ENCODE measurements at places on chromosomes 12 and 14. TPM values are rescaled to one million over a fixed set of nuclear protein-coding genes. Genes with fewer than 3 reads are reported as not detected.

DNA sequence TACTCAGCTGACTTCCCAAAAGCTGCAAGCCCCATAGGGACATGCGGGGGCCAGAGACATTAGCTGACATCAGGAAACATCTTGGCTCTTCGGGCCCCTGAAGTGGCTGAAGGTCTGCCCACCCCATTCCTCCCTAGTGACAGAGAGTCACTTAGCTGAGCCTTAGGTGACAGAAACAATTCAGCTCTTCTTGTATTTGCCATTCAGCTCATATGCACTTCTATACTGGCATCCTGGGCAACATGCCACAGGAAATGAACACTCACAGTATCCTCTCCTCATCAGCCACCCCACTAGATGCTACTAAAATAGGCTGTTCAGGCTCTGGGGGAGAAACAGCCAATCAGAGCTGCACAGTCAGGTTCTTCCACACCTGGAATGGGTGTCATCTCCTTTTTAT is 3.4 kb downstream of the DCTN2 start:
- H3K27ac ChIP-seq = no peak overlapping the region
- no peak overlapping the region for H3K4me3 ChIP-seq
- H3K4me1 ChIP-seq = peaks cover 22% of the 10 kb centered on the region
- peaks cover 14% of the 10 kb centered on the region for H3K27me3 ChIP-seq
- peaks cover 7% of the 10 kb centered on the region for H3K36me3 ChIP-seq

DNA sequence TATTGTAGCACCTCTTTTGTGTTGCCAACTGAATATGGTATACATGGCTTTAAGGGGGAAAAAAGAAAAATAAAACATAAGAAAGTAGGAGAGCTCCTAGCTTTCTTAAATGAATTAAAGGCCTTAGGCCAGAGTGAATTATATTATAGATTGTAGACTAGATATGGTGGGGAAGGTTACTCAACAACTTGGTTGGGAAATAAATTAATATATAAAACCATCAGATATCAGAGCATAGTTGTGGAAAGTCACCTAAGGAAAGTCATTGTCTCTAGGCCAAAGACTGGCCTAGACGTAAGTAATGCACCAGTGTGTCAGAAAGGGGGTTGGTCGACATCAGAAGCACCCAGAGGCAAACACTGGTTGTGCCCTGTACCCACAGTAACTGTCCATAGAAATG is 391.8 kb downstream of the RAD51B start:
- DNase-seq = no peak
- H3K27me3 ChIP-seq = no peaks in the 10 kb centered on the region
- H3K36me3 ChIP-seq = no peaks in the 10 kb centered on the region
- H3K27ac ChIP-seq = no peak overlapping the region

GRCh38 chr12:7019043-7019569 is 830 bp upstream of the LPCAT3 start:
- H3K36me3 ChIP-seq = 0 out of 2 replicates have a peak, but pooled peaks cover 2% of the 10 kb centered on the region
- DNase-seq = no peak
- H3K4me1 ChIP-seq = peaks cover 27% of the 10 kb centered on the region
- peak overlapping the region; percentile 95 for H3K4me3 ChIP-seq

DNA sequence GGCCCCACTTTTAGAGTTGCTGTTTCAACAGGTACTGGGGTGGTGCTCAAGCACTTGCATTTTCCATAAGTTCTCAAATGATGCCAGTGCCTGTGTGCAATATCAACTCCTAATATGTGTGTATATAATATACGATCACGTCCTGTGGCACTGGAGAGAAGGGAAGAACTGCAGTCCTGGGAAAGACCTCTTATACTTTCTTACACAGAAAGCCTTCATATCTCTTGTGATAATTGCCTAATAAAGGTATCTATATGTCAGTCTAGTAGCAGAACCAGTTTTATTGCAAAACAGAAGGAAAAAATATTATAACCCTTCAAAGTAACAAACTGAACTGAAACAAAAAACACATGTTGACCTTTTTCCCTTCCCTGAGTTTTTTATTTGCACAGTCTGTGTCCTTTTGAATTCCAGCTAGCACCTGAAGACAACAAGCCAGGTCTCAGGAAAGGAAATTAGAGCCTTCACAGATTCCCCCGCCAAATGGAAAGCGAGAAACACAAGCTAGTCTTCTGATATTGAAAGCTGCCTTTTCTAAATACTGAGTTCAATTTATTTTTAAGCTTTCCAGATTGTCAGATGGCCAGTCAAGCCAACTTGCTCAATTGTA is 44.4 kb downstream of the IGF1 start:
- no peaks in the 10 kb centered on the region for H3K4me1 ChIP-seq
- H3K27me3 ChIP-seq = no peaks in the 10 kb centered on the region
- no peak overlapping the region for H3K4me3 ChIP-seq
- H3K36me3 ChIP-seq = no peaks in the 10 kb centered on the region
- no peak overlapping the region for H3K27ac ChIP-seq
- no peak for DNase-seq

TMEM179 gene
- total RNA-seq = 3.6 TPM

Data from WTC11 (cell line).